B cell (primary cell): ENCODE measurements at places on chromosomes 11 and 22. TPM values are rescaled to one million over a fixed set of nuclear protein-coding genes. Genes with fewer than 3 reads are reported as not detected.

The AKIP1 gene
- total RNA-seq: 10.7 and 11.5 TPM in 2 replicates

The RFPL1 gene
- total RNA-seq: not detected in 2 replicates

The SCARF2 gene
- 0.68 and 0.86 TPM in 2 replicates for total RNA-seq

The KLHDC7B gene
- total RNA-seq: 4.2 and 6.2 TPM in 2 replicates

The SAA4 gene
- total RNA-seq: not detected in 2 replicates

The THYN1 gene
- 35.7 and 38.4 TPM in 2 replicates for total RNA-seq

The POLR3H gene
- total RNA-seq: 32.1 and 35.6 TPM in 2 replicates

The RAG1 gene
- 0.10 and 0.37 TPM in 2 replicates for total RNA-seq

The SCO2 gene
- total RNA-seq: 1.1 TPM in 2 replicates

The TMEM151A gene
- total RNA-seq: 0.17 TPM in 1 of 2 replicates, not detected in the other

The TRIM21 gene
- total RNA-seq: 26.7 and 30.9 TPM in 2 replicates

The OR51E2 gene
- not detected in 2 replicates for total RNA-seq

The OR51B5 gene
- 0.66 and 0.67 TPM in 2 replicates for total RNA-seq

The SHANK3 gene
- not detected in 2 replicates for total RNA-seq

The VSIG10L2 gene
- total RNA-seq: not detected in 2 replicates

The H19 gene
- not detected in 2 replicates for total RNA-seq

The MICALL1 gene
- 34.6 and 34.9 TPM in 2 replicates for total RNA-seq
